Daoy (cell line): ENCODE measurements at places on chromosomes 1 and 21.
A peak's percentile ranks its signal among the peaks of the same experiment; 100 is the strongest.

- DNase-seq = no peak
Measured at GRCh38 chr21:36199021-36199420, 42.4 kb downstream of the DOP1B start.

- DNase-seq = no peak
Measured at GRCh38 chr1:160024195-160024905, 7.4 kb downstream of the PIGM start.

- DNase-seq = no peak
Measured at GRCh38 chr1:3702528-3702927, 49.7 kb upstream of the CCDC27 start.

DNA sequence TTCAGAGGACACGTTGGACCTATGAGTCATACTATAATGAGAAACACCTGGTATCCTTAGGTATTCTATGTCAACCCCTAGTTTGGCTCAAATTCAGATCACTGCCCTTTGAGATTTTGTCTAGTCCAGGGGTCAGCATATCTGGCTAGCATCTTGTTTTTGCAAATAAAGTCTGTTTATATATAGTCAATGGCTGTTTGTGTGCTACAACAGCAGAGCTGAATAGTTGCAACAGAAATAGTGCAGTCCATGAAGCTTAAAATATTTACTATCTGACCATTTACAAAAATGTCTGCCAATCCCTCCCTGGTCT, 48.5 kb upstream of the EDEM3 start:
- no peak for DNase-seq

DNA sequence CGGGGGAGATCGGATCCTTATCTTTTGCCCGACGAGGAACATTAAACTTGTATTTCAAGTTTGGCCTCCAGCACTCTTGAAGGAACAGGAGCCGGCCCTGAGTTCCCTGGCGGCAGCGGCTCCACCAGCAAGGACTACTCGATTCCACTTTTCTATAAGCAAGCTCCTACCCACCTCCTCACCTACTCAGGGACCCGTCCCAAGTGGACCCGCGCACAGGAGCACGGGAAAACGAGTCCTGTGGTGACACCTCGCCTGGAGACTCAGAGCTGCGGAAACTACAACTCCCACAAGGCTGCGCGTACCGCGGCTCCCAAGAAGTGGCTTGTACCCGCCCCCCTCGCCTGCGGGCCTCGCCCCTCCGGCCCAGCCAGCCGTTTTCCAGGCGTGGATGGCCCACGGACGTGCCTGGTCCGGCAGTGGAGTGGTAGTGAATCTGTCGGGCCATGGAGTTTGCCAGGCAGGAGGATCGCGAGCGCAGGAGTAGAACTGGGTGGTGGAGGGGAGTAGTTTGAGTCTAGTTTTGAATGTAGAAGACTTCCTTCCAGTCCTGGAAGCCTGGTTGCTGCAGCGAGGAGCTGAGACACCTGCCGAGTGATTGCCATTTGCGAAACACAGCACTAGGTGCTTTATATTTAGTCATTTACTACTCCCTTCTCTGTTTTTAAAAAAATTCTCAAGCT, at the start of gene ACP6:
ACP6 (minus strand) TSS at position 206 of the 683 bp plus-strand sequence. CDS start 476 bp downstream, outside the sequence.
- DNase-seq = peak; percentile 97

DNA sequence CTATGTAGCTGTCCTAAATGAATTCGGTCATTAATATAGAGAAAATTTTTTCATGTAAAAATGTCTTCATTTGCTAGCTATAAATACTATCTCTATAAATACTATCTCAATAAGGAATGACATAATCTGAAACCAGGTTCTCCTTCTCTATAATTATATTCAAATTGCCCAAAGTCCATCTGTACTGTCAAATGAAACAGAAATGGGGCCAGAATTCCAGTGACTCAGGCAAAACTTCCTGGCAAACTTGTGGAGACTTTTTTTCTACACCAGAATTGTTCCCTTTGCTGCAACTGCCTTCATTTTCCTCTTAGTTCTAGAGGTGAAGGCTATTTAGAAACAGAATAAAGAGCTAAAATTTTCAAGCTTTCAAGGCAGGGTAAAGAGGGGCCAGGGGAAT, 152.5 kb downstream of the KCNH1 start:
- no peak for DNase-seq

GRCh38 chr1:43706598-43707189, 642 bp upstream of the ST3GAL3 start:
- DNase-seq = peak; percentile 48

GRCh38 chr1:31605908-31606427, 11.5 kb upstream of the HCRTR1 start:
- peak; percentile 77 for DNase-seq

DNA sequence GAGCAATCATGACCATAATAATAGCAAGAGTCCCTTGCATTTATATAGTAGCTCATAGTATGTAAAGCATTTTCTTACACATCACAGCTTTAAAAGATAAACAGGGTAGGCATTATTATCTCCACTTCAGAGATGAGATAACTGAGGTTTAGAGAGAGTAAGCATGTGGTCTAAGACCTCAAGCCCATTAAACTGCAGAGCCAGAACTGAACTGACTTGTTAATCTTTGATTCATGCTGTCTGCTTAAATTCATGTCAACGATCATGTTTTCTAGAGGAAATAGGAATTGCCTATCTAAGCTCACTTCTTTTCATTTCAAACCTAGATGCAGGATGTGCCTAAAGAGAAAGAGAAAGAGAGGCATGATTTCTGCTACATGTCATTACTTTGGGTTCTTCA, 524.8 kb downstream of the PTPRC start:
- DNase-seq = no peak

- DNase-seq = no peak
Measured at GRCh38 chr1:97034651-97035050, 313.1 kb downstream of the PTBP2 start.

- DNase-seq = no peak
Measured at GRCh38 chr1:165169729-165170128, 186.8 kb downstream of the LMX1A start.

GRCh38 chr1:189336115-189337100, 1141.3 kb downstream of the BRINP3 start:
- no peak for DNase-seq

- no peak for DNase-seq
Measured at GRCh38 chr21:45522986-45523385, 19.3 kb downstream of the SLC19A1 start.

GRCh38 chr1:238900334-238900865, 486.0 kb upstream of the CHRM3 start:
- no peak for DNase-seq

DNA sequence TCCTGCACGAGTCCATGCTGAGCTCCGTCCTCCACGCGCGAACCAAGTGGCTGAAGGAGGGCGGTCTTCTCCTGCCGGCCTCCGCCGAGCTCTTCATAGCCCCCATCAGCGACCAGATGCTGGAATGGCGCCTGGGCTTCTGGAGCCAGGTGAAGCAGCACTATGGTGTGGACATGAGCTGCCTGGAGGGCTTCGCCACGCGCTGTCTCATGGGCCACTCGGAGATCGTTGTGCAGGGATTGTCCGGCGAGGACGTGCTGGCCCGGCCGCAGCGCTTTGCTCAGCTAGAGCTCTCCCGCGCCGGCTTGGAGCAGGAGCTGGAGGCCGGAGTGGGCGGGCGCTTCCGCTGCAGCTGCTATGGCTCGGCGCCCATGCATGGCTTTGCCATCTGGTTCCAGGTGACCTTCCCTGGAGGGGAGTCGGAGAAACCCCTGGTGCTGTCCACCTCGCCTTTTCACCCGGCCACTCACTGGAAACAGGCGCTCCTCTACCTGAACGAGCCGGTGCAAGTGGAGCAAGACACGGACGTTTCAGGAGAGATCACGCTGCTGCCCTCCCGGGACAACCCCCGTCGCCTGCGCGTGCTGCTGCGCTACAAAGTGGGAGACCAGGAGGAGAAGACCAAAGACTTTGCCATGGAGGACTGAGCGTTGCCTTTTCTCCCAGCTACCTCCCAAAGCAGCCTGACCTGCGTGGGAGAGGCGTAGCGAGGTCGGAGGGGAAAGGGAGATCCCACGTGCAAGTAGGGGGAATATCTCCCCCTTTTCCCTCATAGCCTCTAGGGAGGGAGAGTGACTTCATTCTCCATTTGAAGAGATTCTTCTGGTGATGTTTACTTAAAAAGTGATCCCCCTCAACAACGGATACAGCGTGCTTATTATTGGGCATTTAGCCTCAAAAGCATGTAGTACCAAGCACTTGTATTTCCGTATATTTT, 991 bp downstream of the PRMT6 start:
- peak; percentile 72 for DNase-seq

DNA sequence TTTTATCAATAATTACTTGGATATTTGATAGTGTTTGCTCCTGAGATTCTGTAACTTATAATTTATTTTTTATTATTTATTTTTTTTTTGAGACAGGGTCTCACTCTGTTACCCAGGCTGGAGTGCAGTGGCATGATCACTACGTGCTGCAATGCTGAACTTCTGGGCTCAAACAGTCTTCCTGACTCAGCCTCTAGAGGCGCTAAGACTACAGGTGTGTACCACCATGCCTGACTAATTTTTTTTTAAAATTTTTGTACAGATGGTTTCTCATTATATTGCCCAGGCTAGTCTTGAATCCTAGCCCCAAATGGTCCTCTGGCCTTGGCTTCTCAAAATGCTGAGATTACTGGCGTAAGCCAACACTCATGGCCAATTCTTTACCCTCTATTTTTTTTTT, 845.5 kb upstream of the ADGRL4 start:
- no peak for DNase-seq

- no peak for DNase-seq
Measured at GRCh38 chr1:200337410-200337809, 72.4 kb downstream of the ZNF281 start.

DNA sequence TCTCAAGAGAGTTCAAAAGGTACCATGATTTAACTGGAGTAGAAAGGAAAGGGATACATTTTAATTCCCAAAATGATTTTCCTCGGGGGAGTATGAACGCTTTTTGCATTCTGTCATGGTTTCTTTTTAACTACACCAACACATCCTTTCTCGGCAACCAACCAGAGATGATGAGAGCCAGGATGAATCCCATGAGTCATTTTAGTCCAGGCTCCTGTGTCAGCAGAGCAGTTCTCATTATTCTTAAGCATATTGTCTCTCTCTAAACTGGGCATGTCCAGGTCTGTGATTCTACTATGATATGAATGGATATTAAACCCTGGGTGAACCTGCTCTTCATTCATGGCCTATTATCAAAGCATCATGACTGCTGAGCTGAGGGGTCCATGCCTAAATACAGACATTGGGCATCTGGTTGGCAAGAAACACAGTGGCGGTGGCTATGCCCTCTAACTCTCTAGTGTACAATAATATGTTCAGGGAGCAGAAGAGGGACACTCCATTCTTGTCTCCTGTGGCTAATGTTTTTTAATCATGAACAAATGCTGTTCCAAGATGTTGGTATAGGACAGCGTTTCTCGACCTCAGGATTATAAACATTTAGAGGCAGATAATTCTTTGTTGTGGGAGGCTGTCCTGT, 124.3 kb upstream of the ESRRG start:
- peak; percentile 51 for DNase-seq

- DNase-seq = no peak
Measured at GRCh38 chr1:6462412-6463119, 3.4 kb downstream of the TNFRSF25 start.

GRCh38 chr21:17570786-17571185, 41.9 kb downstream of the BTG3 start:
- no peak for DNase-seq

DNA sequence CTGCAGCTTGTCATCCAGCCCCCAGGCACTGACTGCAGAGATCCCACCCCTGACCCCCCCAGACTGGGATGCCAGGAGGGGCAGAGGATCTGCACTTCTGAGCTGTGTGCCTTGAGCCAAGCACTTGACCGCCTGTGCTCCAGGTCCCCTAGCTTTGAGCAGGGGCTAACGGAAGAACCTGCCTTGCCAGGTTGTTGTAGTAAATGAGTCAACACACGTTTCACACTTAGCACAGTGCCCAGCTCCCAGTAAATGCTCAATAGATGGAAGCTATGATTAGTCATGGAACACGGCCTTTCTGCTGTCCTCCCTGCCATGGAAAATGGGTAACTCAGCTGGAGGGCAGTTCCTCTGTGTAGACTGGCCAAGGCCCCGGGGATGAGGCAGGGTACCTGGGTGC, 24.1 kb downstream of the IFFO2 start:
- peak; percentile 73 for DNase-seq

DNA sequence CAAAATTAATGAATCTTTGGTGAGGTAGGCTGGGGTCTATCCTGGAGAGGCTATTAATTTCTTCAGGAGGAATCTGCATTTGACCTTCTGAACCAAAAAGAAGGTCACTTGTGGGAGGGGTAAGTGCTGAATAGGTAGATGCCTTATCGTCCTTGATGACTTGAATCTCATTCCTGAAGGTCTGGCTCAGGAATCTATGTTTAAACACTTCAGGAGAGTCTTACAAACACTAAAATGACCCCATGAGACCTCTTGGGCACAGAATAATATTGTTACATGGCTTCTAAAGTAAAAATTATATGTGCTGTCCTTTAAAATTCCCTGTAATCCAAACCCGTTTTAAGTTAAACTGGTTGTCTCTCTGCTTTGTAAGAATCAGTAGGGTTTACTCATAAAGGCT, 55.0 kb upstream of the FGGY start:
- DNase-seq = no peak

GRCh38 chr21:25092441-25093011, 514.8 kb downstream of the MRPL39 start:
- DNase-seq = no peak

- DNase-seq = peak; percentile 95
Measured at GRCh38 chr1:24683713-24684162, 40.6 kb downstream of the SRRM1 start.

GRCh38 chr21:44392185-44392584, 38.8 kb downstream of the TRPM2 start:
- DNase-seq = no peak

- DNase-seq = no peak
Measured at GRCh38 chr1:210814382-210815123, 319.4 kb downstream of the KCNH1 start.

GRCh38 chr1:236759252-236759859, 35.7 kb upstream of the MTR start:
- DNase-seq = peak; percentile 24

GRCh38 chr21:14995695-14996490, 68.9 kb downstream of the NRIP1 start:
- DNase-seq = peak; percentile 29

- peak; percentile 83 for DNase-seq
Measured at GRCh38 chr1:162136760-162137159, 67.3 kb downstream of the NOS1AP start.

DNA sequence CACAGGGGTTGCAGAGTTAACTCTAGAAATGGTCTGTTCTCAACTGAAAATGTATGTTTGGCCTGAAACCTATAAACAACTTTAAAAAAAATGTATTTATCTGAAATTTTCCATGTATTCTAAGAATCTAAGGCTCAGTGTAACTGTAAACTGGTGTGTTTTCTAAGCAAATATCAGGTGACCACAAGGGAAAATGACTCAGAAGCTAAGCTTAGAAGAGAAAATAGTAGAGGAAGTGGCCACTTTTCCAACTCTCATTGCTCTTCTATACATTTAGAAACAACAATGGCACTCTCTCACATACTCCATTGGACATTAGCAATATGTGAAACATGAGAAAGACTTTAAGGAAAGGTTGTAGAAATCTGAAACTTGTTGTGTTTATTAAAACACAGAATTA, 7.5 kb downstream of the TNFSF18 start:
- peak; percentile 48 for DNase-seq

- DNase-seq = no peak
Measured at GRCh38 chr1:206951318-206952100, 5.2 kb upstream of the PIGR start.

GRCh38 chr1:62467092-62467491, 30.2 kb downstream of the USP1 start:
- DNase-seq = no peak
